OCI-M1 (cell line): ENCODE measurements at places on chromosomes 7 and 10.

DNA sequence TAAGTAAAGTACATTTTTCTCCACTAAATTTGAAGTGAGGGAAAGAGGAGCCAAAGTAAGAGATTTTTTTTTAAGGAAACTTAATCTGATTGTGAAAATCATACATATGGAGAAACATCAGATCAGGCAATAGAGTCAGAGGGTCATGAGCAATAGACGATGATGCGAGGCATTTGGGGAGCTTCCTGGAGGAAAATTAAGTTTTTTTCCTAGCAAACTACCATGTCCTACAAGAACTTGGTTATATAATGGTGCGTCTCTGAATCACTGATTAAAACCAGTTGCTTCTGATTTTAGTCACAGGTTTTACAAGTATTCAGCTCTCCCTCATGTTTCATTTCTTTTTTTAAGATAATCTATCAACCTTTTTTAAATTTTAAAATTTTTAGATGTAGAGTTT, 52.1 kb upstream of the MTURN start:
- no peak for DNase-seq

DNA sequence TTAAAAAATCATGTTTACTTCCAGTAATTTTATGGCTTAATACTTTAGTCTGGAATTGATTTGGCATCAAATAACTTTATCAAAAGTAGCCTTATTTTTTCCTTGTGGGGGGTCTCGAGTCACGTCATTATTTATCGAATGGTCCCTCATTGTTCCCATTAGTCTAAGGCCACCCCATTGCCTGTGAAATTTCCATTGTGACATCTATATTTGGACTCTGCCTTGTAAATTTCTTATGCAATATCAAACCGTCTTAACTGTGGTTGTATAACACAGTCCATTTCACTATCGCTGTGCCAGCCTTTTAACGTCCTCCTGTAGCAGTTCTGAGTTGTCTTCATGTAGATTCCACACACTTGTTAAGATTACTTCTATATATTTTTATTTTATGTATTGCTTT, 103.9 kb upstream of the RET start:
- peak; percentile 27 for DNase-seq

DNA sequence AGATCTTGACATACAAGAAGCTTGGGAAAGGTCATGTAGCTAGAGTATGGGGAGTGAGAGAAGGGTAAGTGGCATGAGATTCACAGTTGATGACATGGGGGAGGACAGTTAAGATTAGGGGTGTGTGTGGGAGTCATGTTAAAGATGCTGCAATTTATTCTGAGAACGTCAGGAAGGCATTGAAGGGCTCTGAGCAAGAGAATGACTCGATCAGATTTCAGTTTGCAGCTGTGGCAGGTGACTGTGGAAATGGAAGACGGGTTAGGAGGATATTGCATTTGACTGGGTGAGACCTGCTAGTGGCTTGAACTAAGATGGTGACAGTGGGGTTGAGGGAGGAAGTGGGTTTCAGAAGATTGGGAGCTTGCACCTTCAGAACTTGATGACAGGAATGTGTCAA, 5.6 kb downstream of the CDC123 start:
- no peak for DNase-seq

GRCh38 chr7:89145801-89146200, 350.3 kb upstream of the TEX47 start:
- no peak for DNase-seq

DNA sequence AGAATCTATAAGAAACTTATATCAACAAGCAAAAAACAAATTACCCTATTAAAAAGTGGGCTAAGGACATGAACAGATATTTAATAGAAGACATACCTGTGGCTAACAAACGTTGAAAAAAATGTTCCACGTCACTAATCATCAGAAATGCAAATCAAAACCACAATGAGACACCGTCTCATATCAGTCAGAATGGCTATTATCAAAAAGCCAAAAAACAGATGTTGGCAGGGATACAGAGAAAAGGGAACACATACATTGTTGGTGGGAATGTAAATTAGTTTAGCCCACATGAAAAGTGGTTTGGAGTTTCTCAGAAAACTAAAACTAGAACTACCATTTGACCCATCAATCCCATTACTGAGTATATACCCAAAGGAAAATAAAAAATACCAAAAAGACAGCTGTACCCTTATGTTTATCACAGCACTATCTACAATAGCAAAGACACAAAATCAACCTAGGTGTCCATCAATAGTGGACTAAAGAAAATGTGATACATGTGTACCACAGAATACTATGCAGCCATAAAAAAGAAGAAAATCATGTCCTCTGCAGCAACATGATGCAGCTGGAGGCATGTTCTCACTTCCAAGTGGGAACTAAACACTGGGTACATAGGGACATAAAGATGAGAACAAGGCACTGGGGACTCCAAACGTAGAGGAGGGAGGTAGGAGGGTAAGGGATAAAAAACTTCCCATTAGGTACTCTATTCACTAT, 83.8 kb upstream of the TMEM168 start:
- DNase-seq: peak; percentile 50

GRCh38 chr10:130720235-130720634, 584.0 kb downstream of the GLRX3 start:
- no peak for DNase-seq

DNA sequence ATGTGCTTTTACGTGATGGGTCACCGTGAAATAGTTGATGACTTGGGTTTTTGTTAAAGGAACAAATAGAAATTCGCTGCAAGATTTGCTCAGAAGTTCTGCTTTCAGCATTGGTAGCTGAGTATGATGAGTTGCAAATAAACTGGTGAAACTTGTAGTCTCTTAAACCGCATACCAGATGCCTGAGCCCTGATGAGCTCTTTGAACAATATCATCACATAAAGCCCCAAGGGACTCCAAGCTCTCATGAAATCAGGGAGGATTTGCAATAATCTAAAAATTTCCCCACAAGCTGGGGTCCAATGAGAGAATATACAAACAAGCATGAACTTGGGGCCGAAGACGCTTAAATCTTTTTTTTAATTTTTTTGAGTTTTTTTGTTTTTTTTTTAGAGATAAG, 312.4 kb downstream of the CALN1 start:
- no peak for DNase-seq

DNA sequence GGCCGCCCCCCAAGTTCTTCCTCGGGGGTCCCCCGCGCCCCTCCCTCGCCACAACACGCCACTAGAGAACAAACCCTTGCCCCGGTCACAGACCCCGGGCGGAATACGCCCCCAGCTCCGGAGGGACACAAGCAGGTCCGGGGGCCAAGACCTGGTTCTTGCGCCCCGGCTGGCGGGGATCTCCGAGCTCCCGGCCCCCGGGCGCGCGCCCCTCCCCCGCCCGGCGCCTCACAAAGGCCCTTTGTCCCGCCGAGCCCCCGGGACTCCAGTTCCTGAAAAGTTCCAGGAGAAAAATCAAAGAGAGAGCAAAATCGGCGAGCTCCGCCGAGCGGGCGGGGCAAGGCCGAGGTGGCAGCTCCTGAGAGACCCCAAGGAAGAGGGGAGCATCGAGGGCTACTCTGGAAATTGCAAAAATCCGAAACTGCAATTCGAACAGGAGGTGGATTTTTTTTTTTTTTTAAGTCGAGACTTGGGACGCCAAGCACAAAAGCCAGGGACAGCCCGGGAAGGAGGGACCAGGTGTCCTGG, 4.0 kb downstream of the TNRC18 start:
- no peak for DNase-seq

DNA sequence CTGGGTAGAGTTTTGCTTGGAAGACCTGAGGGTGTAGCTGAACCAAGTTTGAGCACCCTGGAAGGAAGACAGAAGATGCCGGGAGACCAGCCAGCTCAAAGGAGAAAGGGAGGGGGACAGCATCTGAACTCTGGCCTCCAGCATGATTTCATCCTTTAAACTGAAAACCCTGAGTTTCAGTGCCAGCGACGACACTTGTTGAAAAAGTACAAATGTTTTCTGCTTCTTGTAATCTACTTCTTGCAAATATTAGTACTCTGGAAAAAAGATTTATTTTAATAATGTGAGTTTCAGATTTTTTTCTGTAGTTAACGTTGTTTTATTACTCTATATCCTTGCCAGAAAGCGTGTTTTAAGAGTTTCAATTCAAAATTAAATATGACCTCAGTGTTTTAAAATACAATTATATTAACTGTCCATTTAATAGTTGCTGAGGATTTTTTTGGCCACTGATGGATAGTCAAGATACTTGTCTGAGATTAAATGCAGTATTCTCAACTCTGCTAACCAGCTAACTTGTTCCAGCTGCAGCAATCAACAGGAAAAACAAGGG, 227.7 kb downstream of the MGMT start:
- DNase-seq: no peak

DNA sequence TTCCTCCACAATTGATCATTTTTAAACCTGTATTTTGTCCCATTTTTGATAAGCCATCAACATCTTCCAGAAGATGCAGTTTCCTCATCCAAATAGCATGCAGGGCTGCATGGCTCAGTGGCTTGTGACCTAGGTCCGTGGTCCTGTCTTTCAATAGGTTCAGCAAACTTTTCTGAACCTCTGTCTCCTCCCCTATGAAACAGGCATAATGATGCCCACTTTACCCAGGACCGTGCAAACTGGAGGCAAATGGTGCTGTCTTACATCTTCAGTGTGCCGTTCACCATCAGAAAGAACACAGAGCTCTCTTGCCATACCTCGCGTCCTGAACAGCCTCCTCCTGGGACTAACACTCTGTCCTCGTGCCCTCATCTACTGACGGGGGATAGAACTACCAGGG, 22.3 kb upstream of the FIGNL1 start:
- DNase-seq: no peak

GRCh38 chr10:91617072-91617609, 15.7 kb downstream of the PPP1R3C start:
- no peak for DNase-seq

- DNase-seq: no peak
Measured at GRCh38 chr10:72754275-72755032, 62.5 kb downstream of the MCU start.

DNA sequence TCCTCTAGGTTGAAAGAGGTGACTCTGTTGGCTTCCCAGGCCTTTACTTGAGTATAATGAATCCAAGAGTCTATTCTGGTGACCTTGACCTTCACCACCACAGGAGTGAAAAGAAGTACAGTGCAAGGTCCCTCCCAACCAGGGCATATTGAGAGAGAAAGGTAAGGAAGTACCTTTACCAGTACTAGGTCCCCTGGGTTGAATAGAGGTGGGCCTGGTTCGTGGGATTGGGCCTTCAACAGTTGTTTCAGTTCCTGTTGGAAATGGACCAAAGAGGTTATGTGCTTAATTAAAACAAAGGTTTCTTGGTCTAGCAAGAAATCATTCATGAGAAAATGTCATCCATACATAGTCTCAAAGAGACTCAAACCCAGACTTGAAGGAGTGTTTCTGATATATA, 6.4 kb upstream of the SFTPA1 start:
- DNase-seq: no peak

DNA sequence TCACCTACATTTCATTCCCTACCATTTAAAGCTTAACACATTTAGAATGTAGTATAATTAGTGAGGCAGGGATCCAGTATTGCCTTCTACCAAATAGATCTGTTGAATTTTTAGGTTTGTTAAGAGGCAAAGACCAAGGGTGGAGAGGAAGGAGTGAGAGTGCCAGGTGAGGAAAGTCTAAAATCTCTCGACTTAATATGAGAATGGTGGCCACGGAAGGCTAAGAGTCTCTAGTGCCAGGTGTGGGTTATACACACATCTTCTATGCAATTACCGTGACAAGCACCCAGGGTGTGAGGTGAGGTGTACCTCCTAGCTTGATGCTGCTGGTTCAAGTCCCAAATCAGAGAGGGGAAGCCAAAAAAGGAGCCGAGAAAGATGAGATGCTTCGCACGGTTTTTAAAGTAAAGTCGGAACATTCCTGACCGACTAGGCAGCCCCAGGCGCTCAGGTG, 439 bp downstream of the IQUB start:
- peak; percentile 24 for DNase-seq

GRCh38 chr7:100221231-100221718, 1.5 kb downstream of the PVRIG start:
- DNase-seq: no peak

DNA sequence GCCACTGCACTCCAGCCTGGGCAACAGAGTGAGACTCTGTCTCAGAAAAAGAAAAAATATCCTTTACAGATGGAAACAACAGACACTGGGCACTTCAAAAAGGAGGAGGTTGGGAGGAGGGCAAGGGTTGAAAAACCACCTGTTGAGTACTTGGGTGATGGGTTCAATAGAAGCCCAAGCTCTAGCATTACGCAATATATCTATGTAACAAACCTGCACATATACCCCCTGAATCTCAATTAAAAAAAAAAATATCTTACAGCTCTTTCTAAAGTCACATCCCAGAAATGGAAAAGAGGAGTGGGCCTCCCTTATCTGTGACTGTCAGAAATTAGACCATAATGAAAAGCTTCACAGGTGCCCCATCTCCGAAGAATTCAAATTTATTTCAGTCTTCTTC, 12.1 kb downstream of the VIM start:
- DNase-seq: no peak

DNA sequence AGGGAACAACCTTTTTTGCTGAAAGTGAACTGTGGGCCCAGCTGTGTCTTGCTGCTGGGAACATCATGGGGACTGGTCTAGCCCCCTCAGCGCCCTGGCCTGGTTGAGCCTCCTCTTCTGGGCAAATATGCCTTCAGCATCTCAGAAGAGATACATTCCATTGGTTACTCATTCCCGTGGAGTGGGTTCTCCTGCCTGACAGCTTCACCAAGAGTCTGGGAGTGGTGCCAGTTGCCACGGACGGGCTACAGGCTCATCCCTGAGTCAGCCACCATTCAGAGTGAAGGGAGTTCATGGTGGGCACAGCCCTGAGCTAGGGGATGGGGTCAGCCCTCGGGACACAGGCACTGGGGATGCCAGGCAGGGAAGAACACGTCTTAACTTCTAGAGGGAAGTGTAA, 81.9 kb downstream of the RAMP3 start:
- DNase-seq: no peak

DNA sequence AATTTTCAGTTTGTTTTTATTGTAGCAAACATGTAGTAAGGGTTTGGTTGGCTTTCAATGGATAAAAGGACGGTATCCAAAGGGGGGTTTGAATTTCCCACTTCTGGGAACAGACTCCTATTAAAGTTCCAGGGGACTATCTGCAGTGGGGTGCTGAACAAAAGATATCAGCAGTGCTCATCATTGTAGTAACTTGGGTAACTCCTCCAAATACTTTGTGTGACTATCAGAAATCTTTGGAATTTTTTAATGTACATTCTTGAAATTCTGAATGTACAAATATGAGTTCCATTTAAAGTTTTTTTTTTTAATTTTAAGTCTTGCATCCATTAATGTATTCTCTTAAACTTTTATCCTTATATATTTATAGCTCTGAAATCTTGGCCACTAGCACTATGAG, 42.1 kb downstream of the CYP51A1 start:
- no peak for DNase-seq

GRCh38 chr10:29100505-29100904, 188.4 kb upstream of the LYZL1 start:
- no peak for DNase-seq

DNA sequence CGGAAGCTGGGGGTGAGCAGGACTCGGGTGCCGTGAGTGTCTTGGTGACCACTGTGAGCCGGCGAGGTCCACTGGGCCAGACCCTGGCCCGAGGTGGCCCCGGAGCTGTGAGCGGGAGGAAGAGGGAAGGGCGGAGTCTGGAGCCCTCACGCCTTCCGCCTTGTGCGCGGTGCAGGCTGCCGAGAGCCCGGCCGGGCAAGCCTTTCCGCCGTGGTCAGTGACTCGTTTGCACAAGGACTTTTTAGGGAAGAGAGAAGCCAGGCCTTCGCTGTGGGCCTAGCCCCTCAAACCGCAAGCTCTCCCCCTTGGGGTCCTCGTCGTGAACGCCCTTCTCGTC, 40.9 kb upstream of the ZNF32 start:
- DNase-seq: no peak

GRCh38 chr10:24483701-24484100, 240.0 kb downstream of the ARHGAP21 start:
- DNase-seq: no peak
